CD4-positive, alpha-beta T cell treated with Interleukin-2 at 100 ng/mL for 4 hours (primary cell): ENCODE measurements at places on chromosomes 2 and 18.

GRCh38 chr2:142914507-142915313 lies 37.2 kb downstream of the KYNU start:
- no peak for DNase-seq

- DNase-seq = no peak
Measured at GRCh38 chr2:7969756-7970515, 711.9 kb upstream of the ID2 start.

GRCh38 chr2:109648041-109648527 lies 33.9 kb downstream of the SOWAHC start:
- DNase-seq = no peak

DNA sequence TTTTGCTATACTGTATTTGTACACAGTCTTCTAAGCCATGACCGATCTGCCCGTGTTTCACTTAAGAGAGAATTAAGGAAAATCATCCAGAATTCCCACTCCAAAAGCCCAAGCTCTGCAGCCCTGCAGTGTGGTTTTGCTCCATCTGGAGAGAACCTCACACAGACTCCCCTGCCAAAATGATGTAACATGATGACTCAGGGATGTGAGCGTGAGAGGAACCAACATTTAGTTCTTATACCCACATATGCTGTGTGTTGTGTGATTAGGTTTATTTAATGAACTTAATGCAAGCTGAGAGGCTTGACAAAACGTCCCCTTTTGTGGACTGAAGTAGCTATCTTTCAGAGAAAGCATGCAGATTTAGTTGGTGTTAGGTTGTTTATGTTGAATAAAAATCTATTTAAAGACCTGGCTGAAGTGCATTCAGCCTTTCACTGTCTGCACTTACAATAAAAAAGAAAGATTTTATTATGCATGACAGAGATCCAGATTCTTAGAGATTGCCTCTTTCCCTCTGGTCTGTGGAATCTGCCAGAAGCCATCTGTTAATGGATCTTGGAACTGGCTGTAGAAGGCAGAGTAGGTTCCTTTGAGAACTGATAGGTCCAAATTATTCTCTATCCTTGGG lies 6.3 kb downstream of the RAB12 start:
- DNase-seq = no peak

DNA sequence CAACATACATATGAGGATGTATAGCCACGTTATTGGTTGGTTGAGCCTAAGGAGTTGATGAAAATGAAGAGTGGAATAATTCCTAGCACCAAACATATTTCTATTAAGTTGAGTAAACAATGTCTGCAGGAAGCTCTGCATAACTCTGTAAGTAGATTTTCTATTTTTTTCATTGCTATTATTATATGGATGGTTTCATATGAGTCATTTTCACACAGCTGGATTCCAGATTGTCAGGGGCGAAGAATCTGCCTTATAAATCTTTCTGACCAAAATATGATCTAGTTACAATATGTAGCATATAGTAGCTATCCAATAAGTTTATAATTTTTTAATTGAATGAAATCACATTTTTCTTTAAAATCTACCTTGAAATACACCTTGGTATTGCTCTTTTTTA lies 468.0 kb upstream of the PKDCC start:
- no peak for DNase-seq

DNA sequence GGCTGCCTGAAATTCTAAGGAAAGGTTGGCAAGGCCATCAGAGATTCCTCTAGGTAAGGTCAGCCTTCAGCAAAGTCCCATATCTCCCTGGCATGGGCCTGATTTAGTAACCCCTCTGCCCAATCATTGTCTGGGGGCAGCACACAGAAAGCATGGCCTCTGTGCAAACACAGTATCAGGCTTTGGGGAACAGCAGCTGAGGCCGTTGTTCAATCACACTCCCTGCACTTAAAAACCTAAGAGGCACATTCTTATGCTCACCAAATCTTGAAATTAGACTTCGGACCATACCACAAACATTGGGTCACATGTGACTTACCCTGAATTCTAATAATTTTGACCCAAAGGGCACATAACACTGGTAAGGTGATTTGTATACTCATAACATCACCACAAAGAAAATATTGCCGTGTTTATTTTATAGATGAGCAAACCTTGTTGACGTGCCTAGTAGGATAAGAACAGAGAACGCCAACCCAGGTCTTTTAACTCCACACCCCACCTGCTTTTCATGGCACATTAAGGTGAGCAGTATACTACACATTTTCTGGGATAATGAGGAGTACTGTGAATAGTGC lies 212.7 kb downstream of the HNMT start:
- no peak for DNase-seq

- DNase-seq = no peak
Measured at GRCh38 chr2:173708806-173709205, 256.4 kb downstream of the SP3 start.

DNA sequence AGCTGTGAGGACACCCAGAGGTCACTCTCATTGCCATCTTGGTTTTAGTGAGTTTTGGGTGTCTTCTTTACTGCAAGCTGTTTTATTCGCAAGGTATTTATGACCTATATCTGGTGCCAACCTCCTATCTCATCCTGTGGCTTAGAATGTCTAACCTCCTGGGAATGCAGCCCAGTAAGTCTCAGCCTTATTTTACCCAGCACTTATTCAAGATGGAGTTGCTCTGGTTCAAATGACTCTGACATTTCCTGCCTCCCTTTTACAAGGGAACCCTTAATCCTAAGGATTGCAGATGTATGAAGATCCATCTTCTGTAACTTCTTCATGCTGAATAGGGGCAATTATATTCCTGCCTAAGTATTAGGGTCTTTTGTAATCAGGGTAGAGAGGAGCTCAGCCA lies 708.0 kb downstream of the TMEM182 start:
- DNase-seq = no peak

DNA sequence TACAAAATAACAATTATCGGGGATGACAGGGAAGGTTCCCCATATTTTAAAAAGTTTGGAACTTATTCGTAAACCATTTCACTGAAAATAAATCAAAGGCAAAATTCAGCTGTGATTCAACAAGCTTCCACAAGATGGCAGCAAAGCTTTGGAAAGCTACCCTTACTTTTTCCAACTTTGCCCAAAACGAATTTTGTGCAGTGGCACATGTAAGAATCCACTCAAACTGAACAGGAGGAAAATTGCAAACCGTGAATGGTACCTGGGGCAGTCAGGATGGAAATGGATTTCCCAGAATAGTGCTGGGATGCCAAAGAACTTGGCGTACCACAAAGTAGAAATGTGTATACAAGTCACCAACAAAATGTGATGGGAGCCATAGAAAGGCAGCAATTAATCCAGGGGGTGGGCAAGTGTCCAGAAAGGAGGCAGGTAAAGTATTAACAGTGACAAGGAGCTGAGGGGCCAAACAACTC lies 10.7 kb downstream of the RPL31 start:
- DNase-seq = peak; percentile 64

DNA sequence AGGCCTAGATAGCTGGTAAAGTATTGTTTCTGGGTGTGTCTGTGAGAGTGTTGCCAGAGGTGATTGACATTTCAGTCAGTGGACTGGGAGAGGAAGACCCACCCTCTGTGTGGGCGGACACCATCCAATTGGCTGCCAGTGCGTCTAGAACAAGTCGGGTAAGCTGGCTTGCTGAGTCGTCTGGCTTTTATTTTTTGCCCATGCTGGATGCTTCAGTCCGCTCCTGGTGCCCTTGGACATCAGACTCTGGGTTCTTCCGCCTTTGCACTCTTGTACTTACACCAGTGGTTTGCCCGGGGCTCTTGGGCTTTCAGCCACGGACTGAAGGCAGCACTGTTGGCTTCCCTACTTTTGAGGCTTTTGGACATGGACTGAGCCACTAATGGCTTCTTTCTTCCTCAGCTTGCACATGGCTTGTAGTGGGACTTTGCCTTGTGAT lies 24.3 kb downstream of the DIS3L2 start:
- DNase-seq = no peak
